Activated CD4-positive, alpha-beta T cell treated with anti-CD3 and anti-CD28 coated beads, Interleukin-2, amount 50 U/mL, for 4 hours (primary cell): ENCODE measurements at places on chromosomes 1 and 21.

GRCh38 chr1:182549811-182550210 lies 39.2 kb downstream of the RNASEL start:
- DNase-seq = no peak

- DNase-seq = no peak
Measured at GRCh38 chr1:185652348-185652747, 81.8 kb upstream of the HMCN1 start.

DNA sequence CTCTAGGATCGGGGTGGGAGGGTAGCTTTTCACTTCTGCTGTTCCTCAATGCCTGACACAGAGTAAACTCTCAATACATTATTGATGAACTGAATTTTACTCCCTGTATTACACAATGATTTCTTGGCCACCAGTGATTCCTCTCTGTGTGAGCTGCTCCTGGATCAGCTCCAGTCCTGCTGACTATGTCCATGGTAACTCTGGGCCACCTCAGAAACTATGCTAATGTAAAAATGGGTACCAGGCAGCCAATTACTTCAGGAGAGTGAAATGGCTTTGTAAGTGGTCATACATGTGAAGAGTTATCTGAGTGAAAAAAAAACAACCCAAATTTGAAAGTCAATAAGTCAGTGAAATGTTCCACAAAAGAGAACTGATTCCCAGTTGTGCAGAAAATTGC lies 311.0 kb downstream of the KCNH1 start:
- no peak for DNase-seq

DNA sequence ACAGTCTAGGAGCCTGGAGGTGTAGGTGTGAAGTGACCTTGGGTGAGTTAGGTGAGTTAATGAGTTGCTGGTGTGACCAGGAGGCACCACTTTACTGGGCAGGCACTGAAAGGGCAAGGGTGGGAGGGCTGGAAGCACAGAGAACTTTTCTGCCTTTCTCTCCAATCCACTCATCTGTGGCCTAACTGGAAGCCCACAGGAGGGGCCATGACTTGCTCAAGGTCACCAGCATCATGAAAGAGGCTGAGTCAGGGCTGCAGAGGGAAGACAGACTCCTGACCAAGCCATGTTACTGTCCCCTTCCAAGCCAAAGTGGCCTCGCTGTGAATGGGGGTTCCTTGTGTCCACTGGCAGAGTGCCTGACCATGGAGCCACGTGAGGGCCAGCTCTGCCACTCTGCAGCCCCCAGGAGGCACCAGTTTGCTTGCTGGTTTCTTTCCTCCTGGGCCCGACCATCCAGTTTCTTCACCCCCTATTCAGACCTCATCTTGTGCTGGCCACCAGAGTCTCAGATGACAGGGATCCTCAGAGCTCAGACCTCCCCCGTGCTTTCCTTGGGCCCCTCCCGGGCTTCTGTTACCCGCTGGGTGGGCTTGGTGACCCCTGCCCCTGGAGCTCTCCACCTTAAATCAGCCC lies 4.3 kb upstream of the BSND start:
- no peak for DNase-seq

GRCh38 chr1:86231076-86231475 lies 74.5 kb upstream of the COL24A1 start:
- DNase-seq = no peak

- DNase-seq = no peak
Measured at GRCh38 chr1:186980400-186980799, 151.7 kb downstream of the PLA2G4A start.

DNA sequence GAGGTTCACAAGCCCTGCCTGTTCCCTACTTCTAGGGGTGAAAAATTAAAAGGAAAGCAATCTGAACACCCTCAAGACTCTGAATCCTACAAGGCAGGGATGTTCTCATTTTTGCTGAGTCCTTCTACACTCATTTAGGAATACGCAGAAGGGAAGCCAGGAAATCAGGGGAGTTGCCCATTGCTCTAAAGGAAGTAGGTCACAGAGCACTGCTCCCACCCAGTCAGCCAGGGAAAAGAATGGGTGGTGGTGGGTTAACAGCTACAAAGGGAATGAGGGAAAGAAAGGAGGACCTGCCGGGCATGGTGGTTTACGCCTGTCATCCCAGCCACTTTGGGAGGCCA lies 2.4 kb upstream of the CTTNBP2NL start:
- DNase-seq = no peak

DNA sequence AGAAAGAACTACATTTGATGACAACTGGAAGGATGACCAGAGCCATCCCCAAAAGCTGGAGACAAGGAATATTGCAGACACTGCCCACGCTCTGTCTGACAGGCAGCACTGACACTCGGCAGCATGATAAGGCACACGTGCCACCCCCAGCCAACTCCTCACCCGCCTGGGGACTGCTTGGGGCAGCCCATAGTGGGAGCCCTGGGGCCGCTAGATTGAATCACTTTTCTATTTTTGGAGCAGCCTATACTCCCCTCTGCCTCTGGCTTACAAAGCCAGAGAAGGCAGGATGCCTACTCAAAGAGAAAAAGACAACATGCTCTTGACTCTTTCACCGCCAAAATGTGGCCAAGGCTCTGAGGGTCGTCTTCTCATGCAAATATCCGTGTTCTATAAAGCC lies 1.3 kb downstream of the SMG5 start:
- DNase-seq = peak; percentile 11

- no peak for DNase-seq
Measured at GRCh38 chr1:78226784-78227183, 181.0 kb downstream of the GIPC2 start.

DNA sequence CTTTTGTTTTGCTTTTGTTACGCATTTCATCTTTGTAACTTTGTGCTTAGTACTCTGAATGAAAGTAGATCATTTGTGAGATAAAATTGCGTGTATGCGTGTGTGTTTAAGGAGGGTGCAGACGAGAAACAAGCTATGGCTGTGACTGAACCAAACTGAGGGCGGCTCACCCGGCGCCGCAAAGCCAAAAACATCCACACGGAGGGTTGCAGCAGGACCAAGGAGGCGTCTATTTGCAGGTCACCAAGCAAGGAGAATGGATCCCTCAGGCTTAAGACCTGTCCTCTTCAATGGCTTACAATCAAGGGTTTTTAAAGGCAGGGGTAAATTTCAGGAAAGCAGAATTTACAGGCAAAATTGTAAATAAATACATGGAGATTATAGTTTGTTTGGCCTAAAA lies 12.8 kb downstream of the GCSAML start:
- DNase-seq = no peak

GRCh38 chr1:204493984-204494280 lies 673 bp downstream of the PIK3C2B start:
- DNase-seq = peak; percentile 15

- no peak for DNase-seq
Measured at GRCh38 chr1:220271706-220272046, 577 bp downstream of the RAB3GAP2 start.

GRCh38 chr21:32604464-32604863 lies 7.7 kb downstream of the CFAP298 start:
- no peak for DNase-seq

DNA sequence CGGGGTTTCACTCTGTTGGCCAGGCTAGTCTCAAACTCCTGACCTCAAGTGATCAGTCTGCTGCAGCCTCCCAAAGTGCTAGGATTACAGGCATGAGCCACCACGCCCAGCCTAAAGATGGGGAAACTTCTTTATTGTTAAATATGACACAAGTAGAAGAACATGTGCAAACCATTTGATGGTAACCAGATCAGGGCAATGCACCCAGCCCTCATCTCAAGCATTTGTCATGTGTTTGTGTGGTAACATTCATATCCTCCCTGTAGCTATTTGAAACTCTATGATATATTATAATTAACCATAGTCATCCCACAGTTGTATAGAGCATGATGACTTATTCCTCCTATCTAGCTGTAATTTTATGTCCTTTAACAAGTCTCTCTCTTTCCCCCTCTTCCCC lies 119.5 kb upstream of the TMPRSS2 start:
- DNase-seq = no peak

DNA sequence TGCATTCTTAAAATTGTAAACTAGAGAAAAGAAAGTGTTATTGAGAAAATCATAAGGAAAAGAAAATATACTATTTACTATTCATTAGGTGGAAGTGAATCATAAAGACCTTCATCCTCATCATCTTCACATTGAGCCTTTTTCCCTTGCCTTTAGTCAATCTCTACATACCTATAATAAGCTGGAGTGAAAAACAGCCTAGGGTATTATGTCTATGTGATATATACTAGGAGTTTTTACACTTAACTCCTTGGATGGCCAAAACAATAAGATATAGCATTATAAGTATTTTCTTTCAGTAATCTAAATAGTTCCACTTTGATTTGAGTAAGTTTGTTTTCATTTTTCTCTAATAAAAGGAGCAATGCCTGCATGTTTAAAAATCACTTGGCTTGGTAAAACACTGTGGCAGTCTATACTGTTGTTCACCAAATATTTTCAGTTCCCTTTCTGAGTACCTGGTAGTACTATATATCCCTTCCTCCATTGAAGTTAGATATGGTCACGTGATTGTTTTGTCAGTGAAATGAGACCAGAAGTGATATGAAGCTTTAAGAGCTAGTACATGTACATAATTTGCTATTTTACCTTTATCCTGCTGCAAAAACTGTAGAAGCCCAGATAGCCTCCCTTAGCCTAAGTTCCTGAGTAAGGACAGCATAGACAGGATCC lies 78.3 kb downstream of the CLEC20A start:
- no peak for DNase-seq

DNA sequence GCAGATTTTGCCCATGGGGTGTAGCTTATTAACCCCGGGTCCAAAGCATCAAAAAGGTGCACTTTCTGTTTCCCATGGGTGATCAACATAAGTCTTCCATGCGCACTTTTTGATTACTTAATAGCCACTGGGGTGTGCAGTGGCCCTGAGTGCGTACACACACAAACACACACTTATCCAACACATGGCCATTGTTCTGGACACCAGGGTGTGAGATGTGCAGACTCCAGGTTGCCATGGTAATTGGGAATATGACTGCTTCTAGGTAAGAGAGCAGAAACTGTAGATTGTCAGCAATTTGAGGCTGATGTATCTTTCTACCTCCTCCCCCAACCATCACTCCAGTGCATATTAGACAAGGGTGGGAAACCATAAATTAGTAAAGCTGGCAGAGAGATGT lies 68.8 kb downstream of the MAB21L3 start:
- DNase-seq = no peak

DNA sequence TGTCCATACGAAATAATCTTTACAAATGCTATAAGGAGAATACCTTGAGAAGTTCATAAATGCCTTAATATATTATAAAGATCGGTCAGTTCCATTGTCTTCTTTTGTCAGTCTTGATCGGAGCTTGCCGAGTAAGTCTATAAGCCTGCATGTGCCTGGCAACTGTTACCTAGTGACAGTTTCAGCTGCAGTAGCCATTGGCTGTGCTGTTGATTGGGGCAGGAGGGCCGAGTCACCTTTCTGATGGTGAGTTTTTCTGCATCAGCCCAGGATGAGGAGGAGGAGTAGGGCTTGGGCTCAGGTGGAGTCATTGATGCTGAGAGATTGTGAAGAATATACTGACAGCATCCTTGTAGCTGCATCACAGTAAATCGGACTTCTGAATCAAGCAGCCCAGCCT lies 1.9 kb upstream of the GPR52 start:
- no peak for DNase-seq

- DNase-seq = no peak
Measured at GRCh38 chr1:25832336-25833037, 12.7 kb downstream of the MTFR1L start.

- DNase-seq = no peak
Measured at GRCh38 chr1:247895976-247896375, 589 bp downstream of the OR2W3 start.
